ENCODE measurements at places on chromosomes 2 and 18.

- DNase-seq: no peak
These were observed 31.8 kb upstream of the TMEM17 start for GRCh38 chr2:62537814-62538213.

DNA sequence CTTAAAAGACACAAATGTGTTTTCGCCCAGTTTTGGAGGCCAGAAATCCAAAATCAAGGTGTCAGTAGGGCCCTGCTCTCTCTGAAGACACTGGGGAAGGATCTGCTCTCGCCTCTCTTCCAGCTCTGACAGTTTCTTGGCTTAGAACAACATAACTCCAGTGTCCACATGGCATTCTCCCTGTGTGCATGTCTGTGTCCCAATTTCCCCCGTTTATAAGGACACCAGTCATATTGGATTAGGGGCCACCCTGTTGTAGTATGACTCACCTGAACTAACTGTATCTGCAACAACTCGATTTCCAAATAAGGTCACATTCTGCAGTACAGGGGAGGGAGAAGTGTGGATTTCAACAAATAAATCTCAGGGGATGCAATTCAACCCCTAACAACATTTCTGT, 263.2 kb downstream of the SS18 start:
- no peak for DNase-seq

GRCh38 chr18:66013969-66014368, 263.2 kb downstream of the CDH7 start:
- no peak for DNase-seq

DNA sequence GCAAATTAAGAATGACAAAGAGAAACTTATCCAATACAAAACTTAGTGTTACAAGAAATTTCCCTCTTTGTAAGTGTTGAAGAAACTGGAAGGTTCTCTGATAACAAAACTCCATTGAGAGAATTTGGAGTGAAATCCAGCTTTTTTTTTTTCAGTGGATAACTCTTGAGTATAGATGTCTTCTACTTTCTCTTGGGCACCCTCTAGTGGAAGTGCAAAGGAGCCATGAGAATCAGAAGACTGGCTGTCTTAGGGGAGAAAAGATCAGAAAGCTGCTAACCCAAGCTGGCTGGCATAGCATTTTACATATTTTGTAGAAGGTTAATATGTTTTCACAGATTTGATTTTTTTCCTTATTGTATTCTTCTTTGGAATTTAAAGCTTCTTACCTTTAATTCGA, 138.8 kb upstream of the SATB2 start:
- DNase-seq: no peak

GRCh38 chr2:7018767-7019166, 101.6 kb downstream of the RNF144A start:
- no peak for DNase-seq

GRCh38 chr2:12116228-12116750, 369.9 kb downstream of the LPIN1 start:
- DNase-seq: no peak

DNA sequence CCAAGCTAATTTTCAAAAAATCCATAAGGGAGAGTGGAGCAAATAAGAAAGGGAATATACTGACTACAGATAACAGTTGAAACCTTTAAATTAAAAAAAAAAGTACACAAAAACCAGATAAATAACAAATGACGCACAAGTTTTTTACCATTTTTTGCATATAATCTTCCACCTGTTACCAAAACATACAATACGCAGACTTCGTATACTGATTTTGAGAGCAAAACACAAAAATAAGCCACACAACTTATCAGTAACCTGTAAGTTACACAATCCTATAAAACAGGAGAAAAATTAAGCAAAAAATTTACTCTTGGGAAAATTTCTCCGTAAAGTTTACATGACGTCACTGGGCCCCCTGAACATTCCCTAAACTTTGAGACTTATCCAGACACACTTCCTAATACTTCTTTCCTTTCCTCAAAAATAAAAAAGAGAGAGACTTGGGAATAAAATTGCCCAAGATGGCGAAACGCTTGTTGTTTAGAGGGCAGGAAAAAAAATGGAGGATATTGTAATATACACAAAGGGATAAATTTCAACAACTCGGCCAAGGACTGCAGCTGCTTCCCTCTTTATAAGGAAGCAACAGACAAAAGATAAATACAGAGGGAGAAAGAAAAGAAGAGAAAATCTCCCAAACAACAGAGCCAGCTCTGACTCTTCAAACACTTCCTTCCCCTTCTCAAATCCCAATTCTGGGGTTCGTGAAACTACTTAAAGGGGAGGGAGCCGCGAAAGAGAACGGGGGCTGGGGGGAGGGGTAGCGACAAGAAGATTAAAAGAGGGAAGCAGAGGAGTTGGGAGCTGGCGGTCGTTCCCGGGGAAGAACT, 1.6 kb downstream of the BAZ2B start:
- no peak for DNase-seq

GRCh38 chr2:181851726-181852125, 39.8 kb upstream of the ITPRID2 start:
- DNase-seq: no peak

DNA sequence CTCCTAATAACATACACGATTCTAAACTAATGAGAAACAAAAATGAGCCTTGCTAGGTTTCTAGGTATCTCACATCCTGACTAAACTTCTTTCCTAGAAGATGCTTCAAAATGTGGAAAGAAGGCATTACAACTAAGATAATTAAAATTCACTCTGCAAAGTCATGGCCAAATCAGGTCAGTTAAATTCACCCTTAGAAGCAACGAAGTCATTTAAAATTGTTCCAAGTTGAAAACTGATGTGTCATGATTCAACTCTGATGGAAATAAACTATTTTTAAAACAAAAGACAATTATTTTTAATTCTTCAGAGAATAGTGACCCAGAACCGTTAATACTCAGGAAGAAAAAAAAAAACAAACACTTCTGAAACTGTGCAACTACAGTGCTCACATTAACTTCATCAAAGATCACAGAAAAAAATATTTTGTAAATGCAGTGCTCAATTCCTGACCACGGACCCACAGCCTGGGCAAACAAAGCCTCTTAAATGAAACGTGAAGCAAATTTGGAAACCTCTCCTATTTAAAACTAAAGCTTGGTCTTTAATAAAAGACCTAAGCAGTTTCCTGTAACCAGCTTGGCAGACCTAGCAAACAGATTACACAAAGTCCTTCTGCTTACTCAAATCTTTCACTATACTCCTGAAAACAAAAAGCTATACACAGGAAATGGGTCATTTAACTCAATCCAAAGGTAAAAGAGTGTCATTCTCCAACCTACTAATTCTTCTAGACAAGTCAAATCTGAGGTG, 39.0 kb downstream of the CHN1 start:
- no peak for DNase-seq

DNA sequence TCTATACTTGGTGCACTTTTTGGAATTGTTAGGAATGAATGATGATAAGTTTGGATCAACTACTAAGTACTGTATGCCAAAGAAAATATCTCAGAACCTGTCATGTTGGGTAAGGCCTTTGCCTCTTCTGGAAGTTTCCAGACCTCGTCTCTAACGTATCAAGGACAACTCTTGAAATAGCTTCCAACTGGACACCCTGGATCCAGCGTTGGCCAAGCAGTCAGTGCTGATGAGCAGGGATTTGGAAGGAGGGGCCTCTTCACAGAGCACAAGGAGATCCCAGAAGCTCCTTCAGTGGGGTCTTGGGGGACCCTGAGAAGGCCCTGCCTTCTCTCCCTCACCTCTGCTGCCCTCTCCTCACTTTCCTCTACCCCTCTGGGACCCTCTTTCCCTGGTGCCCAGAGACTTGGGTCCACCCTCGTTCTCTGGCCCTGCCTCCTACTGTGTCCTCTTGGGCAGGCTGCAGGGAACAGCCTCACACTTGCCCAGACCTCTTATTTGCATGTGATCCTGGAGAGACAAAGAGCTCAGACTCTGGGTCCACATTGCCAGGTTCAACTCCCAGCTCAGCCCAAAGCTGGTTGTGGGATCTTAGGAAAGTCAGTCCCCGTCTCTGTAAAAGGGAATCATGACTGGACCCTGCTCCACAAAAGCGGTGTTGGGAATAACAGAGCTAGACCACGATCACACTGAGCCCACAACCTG, 145.8 kb downstream of the COL6A3 start:
- no peak for DNase-seq

GRCh38 chr2:30826916-30827315, 19.7 kb upstream of the CAPN13 start:
- DNase-seq: no peak

- DNase-seq: peak; percentile 48
These were observed 74.8 kb downstream of the EMX1 start for GRCh38 chr2:72991980-72992733.

DNA sequence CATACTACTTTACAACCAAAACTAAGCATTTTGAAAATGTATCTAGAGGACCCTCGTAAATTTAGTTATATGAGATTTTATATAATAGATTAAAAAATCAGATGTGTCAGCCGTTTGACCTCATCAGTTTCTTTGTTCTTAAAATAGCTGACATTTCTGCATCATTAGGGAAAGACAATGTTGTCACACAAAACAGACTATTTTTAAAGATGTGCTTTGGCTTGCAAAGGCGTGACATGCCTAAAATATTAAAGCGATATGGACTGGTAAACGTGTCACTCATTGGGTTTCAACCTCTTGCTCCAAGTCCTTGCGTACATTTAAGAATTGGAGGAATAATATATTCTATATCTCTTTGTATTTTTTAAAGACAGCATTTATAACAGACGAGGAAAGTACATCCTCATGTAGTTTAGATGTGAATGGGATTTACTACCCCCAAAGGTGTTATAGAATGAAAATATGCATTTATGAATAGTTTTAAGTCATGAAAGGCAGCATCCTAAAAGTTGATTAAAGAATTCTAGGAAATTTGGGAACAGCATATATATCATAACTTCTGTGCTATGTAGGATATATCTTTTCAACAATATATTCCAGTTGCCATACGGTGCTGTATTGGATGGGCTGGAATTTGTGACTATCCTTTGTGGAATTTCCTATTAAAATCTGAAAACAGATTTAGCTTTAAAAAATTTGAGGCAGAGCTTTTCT, 3.8 kb downstream of the MYL12A start:
- no peak for DNase-seq

DNA sequence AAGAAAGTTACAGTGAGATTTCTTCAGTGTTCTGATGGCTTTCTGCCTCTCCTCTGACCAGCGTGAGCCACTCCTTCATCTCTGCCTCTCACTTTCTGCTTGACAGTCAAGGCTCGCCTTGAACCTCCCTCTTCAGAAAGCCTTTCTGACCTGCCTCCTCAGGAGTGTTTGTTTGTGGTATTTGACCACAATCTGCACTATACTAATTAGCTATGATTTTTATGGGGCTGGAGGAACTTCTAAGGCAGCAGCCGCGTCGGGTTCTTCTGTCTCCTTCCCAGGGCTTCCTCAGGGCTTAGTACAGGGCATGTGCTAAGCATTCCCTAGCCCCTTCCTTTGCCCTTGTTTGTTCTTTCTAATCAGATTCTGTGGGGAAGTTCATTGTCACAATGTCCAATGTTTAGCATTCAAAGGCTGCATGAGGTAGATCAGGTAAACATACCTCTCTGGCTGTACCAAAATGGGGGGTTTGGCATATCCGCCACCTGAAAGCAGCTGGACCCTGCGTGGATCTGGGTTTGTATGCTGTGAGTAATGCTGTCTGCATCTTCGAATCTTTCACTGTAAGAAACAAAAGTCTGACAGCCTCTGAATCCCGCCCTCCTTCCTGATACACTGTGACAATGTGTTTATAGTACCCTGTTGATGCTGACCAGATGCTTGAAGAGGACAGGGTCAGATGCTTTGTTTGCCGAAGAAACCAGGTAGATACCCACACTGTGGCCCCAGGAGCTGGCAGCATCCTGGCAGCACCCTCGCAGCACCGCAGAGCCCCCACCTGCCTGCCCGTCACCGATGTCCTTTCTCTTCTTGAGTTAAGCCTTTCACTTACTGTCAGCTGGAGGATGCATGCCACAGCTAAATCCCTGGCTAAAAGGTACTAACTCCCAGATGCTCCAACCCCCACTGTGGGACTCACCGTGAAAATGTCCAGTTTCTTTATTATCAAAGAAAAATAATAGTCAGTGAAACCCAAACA, 260.8 kb upstream of the HDAC4 start:
- no peak for DNase-seq

DNA sequence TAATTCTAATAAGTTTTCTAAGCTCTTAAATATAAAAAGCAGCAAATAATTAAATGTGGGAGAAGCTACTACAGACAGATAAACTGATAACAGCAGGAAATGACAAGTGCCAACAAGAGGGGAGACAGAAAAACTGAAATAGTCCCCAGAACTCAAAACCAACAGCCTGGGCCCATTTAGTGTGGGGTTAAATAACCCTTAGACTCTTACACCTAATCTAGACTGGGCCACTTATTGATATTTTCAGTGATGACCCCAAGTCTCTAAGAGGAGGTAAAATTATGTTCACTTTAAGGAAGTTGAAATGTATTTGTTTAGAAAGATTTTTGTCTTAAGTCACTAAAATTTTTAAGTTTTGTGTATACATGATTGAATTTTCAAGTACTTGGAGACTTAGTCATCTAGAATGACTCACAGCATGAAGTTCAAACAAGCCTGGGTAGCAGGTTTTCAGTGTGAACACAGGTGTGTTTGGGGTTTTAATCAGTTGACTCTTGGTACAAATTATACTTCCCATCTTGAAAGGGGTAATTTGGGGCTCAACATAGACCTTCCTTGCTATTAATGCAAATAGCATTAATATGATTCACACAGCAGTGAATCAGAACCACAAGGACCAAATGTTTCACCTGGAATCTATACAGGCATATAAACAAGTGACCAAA, 54.9 kb upstream of the MYO3B start:
- DNase-seq: no peak

DNA sequence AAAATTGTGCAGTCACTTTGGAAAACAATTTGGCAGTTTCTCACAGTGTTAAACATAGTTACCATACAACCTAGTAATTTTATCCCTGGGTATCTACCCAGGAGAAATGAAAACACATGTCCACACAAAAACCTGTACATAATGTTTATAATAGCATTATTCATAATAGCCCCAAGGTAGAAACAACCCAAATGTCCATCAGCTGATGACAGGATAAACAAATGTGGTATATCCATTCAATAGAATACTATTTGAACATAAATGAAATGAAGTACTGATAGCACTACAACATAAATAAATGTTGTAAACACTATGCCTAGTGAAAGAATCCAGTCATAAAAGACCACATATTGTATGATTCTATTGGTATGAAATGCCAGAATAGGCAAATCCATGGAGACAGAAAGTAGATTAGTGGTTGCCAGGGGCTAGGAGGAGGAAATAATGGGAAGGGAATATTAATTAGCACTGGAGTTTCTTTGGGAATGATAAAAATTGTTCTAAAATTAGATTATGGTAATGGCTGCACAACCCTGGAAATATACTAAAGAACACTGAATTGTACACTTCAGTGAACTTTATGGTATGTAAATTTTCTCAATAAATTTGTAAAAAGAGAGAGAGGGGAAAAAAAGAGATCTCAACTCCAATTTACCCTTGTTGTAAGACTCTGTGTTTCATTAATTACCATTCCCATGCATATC, 20.8 kb upstream of the VIT start:
- no peak for DNase-seq

GRCh38 chr18:45137087-45137419, 456.4 kb downstream of the SETBP1 start:
- no peak for DNase-seq

All from upper lobe of right lung (tissue), 1 donor.